ENCODE measurements at places on chromosomes 5 and 9. TPM values are rescaled to one million over a fixed set of nuclear protein-coding genes. Genes with fewer than 3 reads are reported as not detected.

Gene GAS1
- total RNA-seq: 0.59 TPM

- no peak for DNase-seq
Measured at GRCh38 chr9:99199938-99200539, 21.7 kb downstream of the ALG2 start.

- peak; percentile 41 for DNase-seq
Measured at GRCh38 chr5:159412284-159413046, 82.2 kb upstream of the IL12B start.

DNA sequence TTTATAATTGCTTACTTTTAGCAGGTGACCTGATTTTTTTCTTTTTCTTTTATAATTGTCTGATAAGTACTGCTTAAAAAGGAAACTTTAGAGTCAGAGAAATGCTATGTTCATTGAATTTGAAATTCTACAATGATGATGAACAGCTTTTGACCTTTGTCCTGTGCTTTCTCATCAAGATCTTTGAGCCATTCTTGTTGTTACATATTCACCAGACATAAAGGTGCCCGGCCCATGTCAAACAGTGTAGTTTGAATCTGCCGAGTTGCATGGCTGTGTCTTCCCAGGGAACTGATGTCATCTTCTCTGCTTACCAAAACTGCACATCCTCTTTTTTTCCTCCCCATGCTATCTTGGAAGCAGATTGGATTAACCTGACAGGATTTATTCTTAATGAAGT lies 163.6 kb downstream of the LRRC70 start:
- DNase-seq: no peak

DNA sequence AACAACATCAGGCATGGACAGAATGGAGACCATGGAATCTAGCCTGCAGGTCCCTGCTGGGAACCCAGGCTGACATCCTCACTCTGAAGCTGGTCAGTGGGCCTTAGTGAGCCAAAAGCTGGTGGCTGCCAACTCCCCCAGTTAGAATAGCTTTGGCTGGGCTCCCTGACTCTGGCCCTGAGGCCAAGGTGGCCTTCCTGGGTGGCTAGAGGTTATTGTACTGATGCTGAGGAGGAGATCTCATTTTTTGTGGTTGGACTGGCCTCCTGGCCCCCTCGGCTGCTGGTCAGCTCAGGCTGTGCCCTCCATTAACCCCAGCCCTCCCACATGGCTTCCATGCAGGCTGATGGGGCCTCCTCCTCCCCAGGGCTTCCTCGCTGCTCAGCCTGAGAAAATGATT lies 101.2 kb upstream of the PANK3 start:
- DNase-seq: no peak

DNA sequence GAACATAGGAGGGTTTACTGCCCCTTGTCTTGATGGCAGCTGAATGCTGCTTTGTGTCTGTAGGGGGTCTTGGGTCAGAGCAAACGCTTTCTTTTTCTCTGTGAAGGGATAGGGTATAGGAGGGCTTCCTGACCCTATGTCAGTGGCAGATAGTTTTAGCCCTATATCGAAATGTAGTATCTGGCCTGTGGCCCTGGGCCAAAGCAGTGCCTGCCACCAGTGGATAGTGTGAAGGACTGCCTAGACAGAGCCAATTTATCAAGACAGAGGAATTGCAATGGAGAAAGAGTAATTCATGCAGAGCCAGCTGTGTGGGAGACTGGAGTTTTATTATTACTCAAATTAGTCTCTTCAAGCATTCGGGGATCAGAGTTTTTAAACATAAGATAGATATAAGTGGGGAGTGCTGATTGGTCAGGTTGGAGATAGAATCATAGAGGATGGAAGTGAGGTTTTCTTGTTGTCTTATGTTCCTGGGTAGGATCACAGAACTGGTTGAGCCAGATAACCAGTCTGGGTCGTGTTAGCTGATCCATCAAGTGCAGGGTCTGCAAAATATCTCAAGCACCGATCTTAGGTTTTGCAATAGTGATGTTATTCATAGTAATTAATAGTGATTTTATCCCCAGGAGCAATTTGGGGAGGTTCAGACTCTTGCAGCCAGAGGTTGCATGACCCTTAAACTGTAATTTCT lies 178.5 kb downstream of the GDNF start:
- no peak for DNase-seq

Gene DNAJC18
- 8.7 TPM for total RNA-seq

GRCh38 chr5:66337626-66338226 lies 193.6 kb downstream of the SREK1 start:
- DNase-seq: no peak

DNA sequence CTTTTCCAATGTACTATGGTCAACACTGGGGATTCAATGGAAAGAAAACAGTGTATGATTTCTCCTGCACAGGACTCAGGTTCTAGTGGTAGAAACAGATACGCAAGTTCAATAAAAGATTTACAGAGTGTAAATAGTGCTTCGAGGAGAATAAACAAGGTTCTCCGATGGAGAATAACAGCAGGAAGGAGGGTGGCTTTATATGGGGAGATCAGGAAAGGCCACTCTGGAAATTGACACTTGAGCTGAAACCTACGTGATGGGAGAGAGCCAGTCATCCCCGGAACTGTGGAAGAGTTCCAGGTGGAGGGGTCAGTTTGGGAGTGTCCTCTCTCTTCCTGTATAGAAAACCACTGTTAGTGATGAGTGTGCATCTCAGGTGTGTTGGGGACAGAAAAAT lies 65.9 kb downstream of the GARNL3 start:
- no peak for DNase-seq

DNA sequence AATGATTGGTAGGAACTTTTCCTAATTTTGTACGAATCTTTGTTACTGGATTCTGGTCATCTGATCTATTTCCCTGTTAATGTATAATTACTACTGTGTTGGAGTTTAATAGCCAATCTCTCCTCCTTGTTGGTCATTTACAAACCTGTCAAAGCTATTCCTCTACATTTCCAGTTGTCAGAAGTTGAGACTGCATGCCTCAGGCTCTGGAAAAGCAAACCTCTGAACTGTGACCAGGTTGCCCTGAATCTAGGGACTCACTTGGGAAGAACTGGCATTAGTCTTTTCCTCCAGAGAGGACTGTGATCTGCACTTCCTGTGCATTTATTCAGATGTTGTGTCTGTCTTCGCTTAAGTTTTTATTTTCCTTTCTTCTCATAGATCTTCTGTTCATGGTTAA lies 16.1 kb downstream of the PDLIM4 start:
- no peak for DNase-seq

- DNase-seq: no peak
Measured at GRCh38 chr5:4387290-4387689, 752.8 kb upstream of the ADAMTS16 start.

Gene DRD1
- total RNA-seq: not detected

GRCh38 chr9:82456642-82457041 lies 468.1 kb downstream of the SPATA31D1 start:
- no peak for DNase-seq

DNA sequence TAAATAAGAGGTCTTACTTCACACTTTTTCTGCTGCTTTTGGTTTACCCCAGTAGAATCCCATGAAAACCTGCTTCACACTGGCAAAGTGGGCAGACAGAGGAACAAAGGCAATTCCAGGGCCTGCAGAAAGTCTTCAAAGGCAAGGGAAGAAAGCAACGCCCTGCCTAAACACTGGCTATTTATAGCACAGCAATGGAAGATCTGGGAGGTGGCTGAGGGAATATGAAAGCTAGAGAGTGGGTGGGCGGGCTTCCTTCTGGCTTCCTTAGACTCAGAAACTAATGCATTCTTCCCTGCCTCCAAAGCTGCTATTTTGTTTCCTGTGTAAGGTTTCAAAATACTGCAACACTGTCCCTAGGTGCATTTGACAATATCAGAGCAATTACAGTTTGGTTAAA lies 46.8 kb downstream of the ELAVL2 start:
- DNase-seq: no peak

- no peak for DNase-seq
Measured at GRCh38 chr9:114124666-114125475, 25.8 kb upstream of the KIF12 start.

- peak; percentile 13 for DNase-seq
Measured at GRCh38 chr5:178895615-178896571, at the start of gene ZFP2. Gene ZFP2, plus strand, starts transcription at chr5:178895913. Its CDS starts 35,401 bp downstream, at chr5:178931314.
